ENCODE measurements at places on chromosomes 11 and 22.

- DNase-seq: no peak
Measured at GRCh38 chr11:94825031-94825430, 56.9 kb downstream of the AMOTL1 start.

DNA sequence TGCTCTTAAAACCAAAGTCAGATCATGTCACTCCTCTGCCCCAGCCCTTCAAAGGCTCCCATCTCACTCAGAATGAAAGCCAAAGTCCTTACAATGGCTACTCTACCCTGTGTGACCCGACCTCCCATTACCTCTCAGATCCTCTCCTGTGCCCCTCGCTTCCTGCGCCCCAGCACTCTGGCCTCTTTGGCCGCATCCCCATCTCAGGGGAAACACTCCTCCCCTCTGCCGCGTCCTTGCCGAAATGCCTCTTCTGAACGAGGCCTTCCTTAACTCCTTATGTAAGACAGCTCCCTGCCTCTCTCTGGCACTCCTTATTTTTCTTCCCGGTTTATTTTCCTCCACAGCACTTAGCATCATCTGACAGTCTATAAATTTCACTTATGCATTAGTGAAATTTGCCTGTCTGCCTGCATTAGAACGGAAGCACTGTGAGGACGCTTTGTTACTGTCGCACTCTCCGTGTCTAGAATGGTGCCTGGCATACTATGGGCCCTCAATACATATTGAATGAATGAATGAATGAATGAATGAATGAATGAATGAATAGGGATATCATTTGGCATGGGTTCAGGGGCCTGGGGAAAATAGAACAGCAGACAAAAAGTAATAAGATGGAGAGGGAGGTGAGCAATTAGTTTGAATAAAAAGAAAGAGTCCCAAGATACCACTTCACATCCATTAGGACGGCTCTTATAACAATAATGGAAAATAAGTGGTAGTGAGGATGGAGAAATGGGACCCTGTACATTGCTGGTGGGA lies 137.8 kb downstream of the CEP164 start:
- no peak for DNase-seq

DNA sequence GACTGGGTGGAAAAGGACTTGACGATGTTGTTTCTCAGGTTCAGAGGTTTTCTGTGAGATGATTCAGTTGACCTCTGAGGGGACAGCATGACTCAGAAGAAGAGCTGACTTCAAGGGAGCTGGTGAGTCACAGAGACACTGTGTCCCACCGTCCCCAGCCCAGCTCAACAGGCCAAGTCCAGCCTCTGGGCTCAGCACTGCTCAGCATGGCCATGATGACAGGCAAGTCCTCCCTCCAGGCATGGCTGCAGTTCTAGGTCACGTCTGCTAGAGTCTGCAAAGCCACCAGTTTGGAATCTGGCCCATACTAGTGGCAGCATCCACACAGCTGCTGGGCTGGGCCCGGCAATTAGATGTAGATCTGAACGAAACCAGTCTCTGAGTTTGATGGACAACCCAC lies 12.9 kb downstream of the TRIM29 start:
- no peak for DNase-seq

- no peak for DNase-seq
Measured at GRCh38 chr11:59766542-59767224, 11.5 kb downstream of the STX3 start.

DNA sequence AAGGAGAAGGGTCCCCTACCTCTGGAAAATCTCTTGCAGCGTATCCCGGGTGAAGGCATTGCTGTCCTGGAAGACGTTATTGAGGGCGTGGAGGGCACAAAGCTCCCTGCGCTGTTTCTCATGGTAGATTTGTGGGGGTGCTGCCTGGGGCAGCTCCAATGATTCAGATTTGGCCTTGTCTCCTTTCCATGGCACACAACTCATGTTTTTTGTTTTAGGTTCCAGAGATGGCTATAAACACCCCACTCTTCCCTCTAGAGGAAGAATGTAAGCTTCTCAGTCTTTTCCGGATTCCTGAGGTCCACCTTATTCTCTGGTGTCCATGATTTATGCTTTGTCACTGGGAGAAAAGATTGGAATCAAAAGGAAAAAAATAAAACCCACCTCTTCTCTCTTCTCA lies 959 bp downstream of the JOSD1 start:
- no peak for DNase-seq

DNA sequence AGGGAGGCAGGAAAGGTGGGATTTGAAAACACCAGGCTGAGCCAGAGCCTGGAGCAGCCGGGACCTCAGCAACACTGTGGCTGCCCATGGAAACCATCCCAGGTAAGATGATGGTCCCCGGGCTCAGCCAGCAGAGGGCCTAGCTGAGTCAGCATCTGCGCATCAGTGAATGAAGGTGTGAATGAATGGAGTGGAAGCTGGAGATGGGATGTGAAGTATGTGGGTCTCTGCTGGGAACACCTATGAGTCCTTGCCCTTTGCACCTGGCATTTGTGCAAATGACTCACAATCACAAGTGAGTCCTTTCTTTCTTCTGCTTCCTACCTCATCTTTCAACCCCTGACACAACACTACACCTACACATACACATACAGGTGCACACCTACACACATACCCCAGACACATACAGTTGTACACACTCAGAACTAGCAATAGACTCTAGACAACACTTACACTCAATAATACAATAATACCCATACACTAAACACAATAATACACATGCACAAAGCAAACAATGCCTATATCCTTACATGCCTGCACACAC lies 62.8 kb upstream of the PRDM11 start:
- DNase-seq: no peak

- DNase-seq: no peak
Measured at GRCh38 chr11:82906931-82907330, 5.4 kb downstream of the DDIAS start.

DNA sequence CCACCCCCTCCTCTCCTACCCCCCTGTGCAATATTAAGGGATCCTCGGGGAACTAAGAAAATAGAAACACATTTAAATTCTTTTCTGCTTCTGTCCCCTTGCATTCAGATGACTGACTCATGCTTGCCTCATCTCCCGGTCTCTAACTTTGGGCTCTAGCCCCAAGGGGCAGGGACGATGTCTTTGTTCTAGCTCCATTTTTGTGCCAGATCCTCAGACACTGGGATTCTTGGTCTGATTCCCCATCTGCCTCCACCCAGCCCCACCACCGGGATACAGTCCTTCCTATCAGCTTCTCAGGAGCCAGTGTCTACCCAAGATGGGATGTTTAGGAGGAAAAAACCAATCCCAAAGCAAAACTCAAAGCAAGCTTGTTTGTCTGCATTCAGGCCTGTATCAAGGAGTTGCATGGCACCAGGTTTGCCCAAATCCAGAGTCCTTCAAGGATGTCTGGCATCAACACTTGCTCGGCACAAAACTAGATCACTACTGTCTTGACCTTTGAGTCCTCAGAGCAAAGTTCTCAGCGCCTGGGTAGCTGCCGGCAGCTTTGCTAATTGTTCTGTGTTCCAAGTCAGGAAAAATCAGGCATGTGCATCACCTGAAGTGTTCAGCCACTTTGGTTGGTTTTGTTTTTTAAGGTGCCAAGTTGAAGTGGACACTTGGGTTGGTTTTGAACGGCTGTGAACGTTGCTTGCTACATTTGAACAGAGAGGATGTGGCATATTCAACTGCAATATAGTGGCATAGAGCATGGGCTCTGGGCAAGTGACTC lies 212.8 kb downstream of the DSCAML1 start:
- DNase-seq: no peak
